NCI-H2081 (cell line): ENCODE measurements at places on chromosomes 7 and 10.

- no peak for DNase-seq
These were observed 18.3 kb downstream of the HNRNPA2B1 start for GRCh38 chr7:26182283-26182682.

DNA sequence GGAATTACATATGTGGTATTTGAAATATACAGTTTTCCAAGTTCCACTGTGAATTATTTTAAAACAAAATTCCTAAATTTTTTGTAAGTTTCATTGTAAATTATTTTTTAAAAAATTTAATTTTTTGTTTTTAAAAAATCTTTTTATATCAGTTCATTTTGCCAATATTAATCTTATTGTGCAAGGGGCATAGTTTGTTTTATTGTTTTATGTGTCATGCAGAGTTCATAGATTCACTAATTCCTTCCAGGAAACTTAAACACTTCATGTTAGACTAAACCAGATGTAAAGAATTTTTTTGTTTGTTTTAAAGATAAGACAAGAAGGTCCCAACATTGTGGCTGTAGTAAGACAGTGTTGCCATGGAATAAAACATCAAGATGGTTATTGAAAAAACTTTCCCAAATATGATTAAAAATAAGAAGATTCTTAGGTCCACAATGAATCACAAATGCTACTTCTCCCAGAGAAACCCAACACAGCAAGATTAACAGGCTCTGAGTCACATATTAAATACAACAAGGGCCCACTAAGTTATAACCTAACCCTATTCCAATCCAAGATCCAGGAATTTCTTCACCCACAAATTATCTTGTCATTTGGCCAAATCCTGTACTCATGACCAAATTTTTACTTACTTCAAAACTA lies 464.7 kb upstream of the IGFBP3 start:
- no peak for DNase-seq

DNA sequence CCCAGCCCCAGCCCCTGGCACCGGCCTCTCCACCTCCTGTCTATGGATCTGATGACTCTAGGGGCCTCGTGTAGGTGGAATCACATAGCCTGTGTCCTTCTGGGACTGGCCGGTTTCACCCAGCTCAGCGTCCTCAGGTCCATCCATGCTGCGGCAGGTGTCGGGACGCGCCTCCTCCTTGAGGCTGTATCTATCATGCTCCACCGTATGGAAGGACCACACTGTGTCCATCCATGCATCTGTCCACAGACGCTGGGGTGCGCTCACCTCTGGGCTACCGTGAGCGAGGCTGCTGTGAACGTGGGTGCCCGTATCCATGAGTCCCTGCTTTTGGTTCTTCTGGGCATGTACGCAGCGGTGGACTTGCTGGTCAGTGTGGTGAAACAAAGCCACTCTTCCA lies 281.1 kb downstream of the MAD1L1 start:
- DNase-seq: no peak

GRCh38 chr10:79981450-79982361 lies 32.8 kb upstream of the SFTPD start:
- peak; percentile 49 for DNase-seq

DNA sequence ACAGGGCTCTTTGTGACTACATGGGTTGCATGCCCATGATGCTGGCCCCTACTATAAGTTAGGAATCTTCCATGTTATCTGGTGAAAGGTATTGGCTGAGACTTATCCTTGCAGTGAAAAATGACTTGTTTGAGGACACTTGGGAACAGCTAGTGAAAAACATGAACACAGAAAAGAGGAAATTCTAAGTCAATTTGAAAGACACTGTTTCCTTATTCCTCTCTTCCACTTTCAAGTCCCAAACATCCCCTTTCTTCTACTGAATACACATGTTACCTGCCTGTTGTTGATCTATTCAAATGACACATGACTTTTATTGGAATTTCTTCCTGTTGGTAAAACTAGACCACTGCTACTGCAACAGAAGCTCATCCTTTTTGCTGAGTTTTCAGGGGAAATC lies 29.5 kb upstream of the PRKCQ start:
- no peak for DNase-seq

DNA sequence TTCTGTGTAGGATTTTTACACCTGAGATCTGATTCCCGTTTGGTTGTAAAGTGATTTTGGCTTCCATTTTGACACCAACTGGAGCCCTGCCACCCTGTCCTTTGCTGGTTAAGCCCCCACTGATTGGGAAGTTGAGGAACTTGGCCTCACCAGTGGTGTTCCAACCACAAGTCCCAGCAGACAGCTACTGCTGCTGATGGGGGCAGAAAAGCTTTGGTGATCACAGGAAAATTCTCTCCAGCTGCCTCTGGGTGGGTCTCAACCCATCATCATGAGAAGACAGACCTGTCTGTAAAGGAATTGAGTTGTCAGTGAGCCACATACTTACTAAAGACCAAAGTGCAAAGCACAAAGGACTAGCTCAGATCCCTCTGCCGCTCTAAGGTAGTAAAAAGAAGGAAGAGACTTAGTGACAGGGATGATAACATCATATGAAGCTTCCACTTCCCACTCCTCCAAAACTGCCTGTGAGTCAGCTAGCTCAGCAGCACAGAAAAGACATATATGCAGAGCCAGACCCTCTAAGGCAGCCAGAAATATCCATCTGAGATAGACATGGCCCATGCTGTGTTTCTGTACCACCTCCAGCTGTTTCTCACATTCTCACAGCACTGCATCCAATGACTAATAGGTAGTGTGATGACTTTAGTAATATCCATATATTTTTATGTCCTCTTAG lies 22.4 kb upstream of the LRRC17 start:
- no peak for DNase-seq

DNA sequence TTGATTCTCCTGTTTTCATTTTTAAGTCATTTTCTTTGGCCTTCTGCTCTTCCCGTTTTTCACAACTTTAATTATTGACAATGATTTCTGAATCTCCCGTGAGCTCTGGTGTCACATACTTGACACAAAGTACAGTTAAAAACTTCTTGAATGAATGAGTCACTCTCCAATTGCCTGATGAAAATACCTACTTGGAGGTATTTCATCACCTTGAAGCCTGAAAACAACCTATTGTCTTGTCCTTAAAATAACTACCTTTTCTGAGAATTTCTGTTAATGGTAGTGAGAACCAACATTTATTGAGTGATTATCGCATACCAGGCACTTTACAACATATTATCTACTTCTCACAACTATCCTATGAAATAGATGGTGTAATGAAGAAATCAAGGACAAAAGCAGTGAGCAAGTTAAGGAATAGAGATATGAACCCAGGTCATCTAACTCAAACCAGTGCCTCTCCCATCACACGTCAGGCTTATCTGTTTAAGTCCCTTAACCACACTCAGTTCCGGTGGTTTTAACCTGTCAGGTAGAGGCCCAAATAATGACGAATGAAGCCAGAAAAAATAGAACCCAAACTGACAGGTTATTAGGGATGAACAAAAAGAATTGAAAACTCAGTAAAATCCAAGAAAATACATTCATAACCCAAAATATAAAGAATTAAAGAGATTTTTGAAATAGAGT lies 11.6 kb downstream of the BET1 start:
- no peak for DNase-seq

GRCh38 chr7:45594745-45595535 lies 20.8 kb downstream of the ADCY1 start:
- no peak for DNase-seq
